Non-pigmented ciliary epithelial cell (primary cell): ENCODE measurements at places on chromosomes 5 and 9.

DNA sequence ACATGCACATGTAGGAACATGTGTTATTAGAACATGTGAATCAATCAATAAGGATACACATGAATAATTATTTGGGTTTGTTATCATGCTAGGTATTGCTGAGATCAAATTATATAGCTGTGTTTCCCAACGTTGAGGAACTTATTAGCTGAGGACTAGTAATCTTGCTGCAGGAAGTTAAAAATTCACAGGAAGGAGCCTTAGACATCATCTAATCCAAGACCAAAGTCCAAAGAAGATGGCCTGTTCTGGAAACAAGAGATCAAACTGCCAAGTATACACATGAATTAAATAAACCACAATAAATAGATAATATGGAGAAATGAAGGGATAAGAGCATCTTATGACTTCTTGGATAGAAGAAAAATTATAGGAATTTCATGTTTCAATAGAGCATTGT is 19.9 kb downstream of the POU5F2 start:
- DNase-seq, result no peak

GRCh38 chr9:114016101-114016500 is 62.0 kb downstream of the AMBP start:
- DNase-seq, result no peak

DNA sequence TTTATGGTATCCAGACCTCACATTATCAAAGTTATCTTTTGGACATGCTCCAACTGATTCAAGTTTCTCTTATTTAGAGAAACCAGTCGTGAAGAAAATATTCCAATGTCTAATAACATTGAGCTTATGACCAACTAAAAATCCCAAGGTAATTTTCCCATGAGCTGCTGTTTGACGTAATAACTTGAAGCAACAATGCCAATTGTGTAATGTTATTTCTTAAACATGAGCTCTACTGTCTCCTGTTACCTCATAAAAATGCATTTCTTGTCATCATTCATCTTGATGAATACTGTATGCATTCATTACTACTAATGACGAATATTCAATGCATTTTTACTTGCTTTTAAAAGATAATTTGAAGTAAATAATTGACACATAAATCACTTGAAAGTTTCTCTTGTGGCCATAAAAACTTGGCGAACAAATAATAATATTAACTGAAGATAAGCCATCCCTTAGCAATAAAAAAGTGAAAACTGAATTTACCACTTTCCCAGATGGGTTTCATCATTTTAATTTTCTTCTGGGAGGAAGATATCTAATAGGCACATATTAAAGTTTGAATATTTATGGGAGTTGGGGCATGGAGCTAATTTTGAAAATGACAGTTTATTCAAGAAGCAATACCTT is 424 bp upstream of the MARCOL start:
- DNase-seq, result no peak

DNA sequence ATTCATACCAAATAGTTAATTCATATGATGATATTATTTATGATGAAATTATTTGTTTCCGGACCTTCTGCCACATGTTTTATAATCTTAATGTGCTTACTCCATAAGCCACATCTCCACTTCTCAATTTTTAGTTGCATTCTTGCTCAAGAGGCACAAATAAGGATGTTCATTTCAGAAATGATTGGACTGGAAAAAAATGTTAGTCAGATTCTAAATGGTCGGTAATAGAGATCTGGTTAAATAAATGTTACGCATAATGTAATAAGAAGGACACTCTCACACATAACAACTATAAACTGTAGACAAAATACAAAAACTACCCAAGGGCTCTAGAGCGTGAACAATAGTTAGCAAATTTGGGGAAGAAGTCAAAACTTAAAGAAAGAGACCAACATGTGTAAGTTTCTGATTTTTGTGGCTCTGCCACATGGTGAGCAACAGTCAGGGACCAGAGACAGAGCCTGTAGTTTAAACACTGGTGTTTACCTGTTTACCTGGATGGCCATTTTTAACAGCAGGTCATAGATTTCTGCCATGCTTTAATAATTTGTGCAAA is 554.3 kb upstream of the CLINT1 start:
- no peak for DNase-seq

GRCh38 chr9:16236882-16237281 is 633.6 kb downstream of the BNC2 start:
- DNase-seq, result peak; percentile 18

DNA sequence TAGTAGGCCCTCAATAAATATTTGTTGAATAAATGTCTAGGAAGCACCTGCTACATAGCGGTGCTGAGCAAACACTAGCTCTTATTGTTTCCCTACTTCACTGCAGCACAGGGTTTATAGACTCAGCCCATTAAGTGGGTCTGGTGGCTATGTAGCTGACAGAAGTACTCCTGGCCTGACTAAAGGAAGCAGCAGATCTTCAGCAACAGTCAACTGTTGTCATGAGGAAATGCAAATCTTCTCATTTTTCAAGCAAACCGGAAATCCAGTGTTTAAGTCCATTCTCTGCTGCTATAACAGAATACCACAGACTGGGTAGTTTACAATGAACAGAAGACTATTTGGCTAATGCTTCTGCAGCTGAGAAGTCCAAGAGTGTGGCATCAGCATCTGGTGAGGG is 2.8 kb upstream of the TEX10 start:
- DNase-seq, result no peak

DNA sequence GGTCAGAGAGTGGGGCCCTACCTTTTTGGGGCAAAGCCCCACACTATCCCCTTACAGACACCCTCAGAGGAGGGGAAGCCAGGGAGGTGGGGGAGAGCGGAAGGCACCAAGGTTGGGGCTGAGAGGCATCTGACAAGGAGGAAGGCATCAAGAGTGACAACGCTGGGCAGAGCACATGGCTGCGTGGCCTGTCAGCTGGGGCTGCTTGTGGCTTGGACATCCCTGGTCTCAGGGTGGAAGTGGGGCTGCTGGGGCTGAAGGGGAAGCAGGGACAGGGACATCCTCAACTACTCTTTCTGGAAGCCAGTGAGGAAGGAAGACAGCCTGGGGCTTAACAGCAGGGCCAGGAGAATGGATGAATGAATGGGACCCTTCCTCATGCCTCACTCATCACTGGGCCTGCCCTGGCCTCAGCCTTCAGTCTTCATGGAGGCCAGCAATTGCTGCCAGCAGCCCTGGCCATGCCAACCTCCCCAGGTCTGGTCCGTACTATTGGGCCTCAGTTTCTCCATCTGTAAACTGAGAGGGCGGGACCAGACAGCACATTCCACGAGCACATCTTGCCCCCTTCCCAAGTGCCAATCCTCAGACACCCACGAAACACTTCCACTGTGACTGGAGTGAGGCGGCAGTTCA is 993 bp upstream of the RALGDS start:
- no peak for DNase-seq

- no peak for DNase-seq
Measured at GRCh38 chr5:16464664-16465543, 696 bp downstream of the ZNF622 start.

DNA sequence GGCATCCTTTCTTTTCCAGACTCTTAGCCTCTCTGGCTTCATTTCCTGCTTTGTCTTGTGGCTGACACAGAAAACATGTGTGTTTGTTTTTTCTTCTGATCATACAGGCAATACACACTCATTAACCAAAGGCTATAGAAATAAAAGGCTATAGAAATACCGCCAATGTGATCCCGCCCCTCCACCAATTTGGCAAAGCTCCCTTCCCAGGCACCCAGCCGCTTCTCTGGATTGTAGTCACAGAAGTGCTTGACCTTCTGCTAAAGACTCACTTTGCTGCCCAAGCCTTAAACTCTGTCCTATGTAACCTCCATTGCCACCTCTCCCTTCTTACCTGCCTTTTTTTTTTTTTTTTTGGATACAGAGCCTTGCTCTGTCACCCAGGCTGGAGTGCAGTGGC is 5.3 kb downstream of the TXNDC15 start:
- no peak for DNase-seq

- no peak for DNase-seq
Measured at GRCh38 chr5:148841519-148841918, 15.1 kb downstream of the ADRB2 start.

DNA sequence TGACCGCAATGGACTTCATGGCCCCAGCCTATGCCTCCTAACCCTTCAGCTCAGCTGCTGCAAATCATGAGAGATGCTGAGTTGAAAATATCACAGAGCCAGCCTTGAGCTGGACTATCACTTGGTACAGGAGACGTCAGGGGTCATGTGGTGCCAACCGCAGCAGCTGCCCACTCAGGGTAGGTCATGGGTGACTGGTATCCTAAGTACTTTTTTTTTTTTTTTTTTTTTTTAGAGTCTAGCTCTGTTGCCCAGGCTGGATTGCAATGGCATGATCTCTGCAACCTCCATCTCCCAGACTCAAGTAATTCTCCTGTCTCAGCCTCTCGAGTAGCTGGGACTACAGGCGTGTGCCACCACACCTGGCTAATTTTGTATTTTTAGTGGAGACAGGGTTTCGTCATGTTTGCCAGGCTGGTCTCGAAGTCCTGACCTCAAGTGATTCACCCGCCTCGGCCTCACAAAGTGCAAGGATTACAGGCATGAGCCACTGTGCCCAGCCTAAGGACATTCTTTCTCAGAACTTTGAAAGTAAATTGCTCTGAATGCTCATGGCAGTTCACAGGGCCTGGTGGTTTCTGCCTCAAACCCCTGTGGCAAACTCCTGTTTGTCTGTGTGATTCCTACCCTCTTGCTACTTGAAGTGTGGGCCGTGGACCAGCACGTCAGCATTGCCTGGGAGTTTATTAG is 21.3 kb downstream of the WWC1 start:
- DNase-seq, result no peak

- DNase-seq, result peak; percentile 32
Measured at GRCh38 chr9:69380811-69381210, 55.8 kb downstream of the ENTREP1 start.

DNA sequence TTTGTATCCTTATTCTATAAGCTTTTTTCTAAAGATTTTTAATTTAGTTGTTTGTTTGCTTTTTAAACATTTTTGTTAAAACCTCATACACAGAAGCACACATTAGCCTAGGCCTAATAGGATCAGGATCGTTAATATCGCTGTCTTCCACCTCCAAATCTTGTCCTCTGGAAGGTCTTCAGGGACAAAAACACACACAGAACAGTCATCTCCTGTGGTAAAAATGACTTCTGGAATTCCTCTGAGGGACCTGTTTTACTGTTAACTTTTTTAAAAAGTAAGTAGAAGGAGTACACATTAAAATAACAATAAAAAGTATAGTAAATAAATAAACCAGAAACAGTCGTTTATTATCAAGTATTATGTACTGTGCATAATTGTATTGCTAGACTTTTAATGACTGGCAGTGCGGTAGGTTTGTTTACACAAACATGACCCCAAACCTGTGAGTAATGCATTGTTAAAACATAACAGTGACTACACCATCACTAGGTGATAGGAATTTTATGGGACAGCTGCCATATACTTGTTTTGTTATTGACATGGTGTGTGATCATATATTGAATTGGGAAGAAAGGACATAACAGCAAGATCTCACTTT is 109.6 kb downstream of the ZCCHC7 start:
- DNase-seq, result peak; percentile 8

DNA sequence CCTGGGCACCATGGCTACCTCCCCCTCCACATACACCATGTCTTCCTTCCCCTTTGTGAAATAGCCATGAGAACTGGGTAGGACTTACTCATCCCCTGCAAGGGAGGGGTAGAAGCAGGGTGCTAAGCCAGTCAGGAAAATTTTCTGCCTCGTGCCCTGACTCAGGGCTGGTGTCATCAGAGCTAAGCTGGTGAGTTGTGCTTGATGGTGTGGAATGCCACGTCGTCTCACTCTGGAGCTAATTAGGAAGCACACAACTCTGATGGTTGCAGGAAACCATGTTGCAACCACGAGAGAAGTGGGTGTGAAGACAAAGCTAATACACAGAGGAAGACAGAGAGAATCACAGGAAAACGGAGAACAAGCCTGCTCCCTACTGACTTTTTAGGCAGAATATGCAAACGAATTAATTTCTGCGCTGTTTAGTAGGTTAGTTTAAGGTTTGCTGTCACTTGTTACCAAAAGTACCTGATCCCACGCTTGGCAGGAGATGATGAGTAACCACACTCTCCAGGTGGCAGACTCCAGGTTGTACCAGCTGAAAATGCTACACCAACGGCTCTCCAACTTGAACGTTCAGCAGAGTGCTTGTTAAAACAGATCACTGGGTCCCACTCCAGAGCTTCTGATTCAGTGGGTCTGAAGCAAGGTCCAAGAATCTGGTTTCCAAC is 54.5 kb downstream of the STK10 start:
- DNase-seq, result peak; percentile 88

DNA sequence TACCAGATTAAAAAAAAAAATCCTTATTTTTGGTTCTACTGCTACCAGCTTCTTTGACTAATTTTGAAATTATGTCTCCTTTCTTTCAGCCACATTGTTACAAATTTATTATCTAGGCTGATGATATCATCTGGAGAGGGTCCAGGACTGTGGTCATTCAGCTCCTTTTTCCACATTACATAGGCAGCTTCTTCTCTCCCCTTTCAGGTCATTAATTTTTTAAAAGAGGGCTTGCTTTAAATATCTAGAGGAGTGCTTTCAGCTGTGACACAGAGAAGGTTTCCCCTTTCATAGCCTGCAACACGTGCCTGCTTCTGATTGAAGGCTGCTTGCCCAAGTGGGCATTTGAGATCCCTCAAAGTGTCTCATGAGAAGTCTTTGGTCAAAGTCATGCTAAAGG is 155.7 kb upstream of the PAPPA start:
- no peak for DNase-seq

GRCh38 chr9:119333507-119334229 is 35.6 kb downstream of the BRINP1 start:
- no peak for DNase-seq

DNA sequence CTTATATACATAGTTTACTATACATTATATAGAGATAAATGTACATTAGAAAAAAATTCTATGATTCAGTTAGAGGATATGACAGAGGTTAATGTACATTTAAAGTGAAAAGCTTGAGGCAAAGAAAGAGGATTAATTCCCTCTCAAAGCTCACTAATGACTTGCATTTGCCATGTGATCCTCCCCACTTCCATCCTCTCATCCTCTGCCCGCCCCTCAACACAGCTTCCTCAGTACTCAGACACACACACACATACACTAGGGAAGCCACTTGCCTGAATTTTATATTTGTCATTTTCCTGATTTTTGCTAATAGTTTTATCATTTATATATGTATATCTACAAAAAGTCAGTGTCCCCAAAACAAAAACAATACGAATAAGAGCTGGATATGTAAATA is 764.5 kb downstream of the EFNA5 start:
- no peak for DNase-seq

DNA sequence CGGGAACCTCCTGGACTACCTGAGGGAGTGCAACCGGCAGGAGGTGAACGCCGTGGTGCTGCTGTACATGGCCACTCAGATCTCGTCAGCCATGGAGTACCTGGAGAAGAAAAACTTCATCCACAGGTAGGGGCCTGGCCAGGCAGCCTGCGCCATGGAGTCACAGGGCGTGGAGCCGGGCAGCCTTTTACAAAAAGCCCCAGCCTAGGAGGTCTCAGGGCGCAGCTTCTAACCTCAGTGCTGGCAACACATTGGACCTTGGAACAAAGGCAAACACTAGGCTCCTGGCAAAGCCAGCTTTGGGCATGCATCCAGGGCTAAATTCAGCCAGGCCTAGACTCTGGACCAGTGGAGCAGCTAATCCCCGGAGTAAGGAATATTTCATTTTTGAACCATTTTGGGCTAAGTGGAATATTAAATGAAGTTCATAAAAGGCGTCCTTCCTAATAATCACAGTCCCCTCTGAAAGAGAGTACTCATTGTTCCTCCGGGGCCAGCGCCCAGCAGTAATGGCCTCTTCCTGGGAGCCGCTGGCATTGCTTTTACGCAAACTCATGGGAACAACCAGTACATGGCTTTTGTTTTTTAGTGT is 23.6 kb downstream of the QRFP start:
- no peak for DNase-seq
